SW480 (cell line): ENCODE measurements at places on chromosomes 3 and 15.

DNA sequence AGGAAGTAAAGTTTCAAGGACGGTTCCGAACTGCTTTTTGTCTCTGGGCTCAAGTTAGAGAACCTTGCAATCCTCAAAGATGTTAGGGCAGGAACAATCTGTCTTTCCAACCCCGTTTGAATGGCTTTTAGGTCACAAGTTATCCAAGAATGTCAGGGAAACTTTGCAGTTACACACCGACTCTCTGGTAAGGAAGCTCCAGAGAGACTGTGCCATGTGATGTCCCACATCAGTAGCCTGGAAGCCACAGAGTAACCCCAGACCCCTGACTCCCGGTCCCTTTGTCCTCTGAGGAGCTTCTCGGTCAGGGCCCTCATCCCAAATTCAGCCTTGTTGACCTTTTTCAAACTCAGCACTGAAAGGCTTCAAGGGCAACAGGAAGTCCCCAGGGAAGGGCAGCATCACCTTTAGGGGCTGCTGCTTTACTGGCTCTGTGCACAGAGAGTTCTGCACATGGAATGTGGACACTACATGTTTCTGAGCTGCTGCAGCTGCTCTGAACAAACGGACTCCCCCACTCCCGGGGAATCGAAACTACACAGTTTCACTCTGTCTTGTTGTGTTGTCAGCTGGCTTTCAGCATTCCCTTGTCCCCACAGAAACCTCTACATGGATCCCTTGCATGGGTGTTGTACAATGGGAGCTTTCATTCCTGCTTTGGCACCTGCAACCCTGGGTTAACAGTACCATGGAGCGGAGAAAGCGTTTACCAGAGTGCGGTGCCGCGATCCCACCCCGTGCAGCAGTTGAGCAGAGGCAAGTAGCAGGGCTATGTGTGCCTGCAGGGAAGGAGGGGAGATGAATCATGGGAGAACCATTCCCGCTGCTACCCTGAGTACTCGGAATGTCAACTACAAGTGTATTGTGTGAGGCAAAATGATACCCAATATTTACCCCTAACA, 408.2 kb upstream of the THBS1 start:
- DNase-seq = peak; percentile 79

GRCh38 chr3:23183731-23184130, 19.4 kb upstream of the UBE2E2 start:
- DNase-seq = peak; percentile 58

GRCh38 chr3:150030841-150031240, 60.1 kb upstream of the PFN2 start:
- no peak for DNase-seq

DNA sequence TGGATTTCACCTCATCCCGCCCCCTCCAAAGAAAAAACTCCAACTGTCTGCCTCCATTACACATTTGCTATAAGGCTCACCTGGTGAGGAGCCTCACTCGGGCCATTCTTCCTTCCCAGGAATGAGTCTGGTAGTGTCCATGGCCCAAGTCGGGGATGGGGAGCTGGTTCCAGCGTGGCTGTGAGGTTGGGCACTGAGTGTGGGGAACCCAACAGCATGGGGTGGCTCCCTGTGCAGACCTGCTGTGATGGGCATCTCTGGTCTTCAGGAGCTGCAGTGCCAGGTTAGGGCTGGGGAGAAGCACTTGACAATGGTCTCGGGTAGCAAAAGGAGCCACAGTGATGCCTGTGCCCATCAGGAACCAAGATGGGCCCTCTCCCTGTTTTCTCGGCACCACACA, 39.2 kb downstream of the TMEM158 start:
- DNase-seq = no peak

DNA sequence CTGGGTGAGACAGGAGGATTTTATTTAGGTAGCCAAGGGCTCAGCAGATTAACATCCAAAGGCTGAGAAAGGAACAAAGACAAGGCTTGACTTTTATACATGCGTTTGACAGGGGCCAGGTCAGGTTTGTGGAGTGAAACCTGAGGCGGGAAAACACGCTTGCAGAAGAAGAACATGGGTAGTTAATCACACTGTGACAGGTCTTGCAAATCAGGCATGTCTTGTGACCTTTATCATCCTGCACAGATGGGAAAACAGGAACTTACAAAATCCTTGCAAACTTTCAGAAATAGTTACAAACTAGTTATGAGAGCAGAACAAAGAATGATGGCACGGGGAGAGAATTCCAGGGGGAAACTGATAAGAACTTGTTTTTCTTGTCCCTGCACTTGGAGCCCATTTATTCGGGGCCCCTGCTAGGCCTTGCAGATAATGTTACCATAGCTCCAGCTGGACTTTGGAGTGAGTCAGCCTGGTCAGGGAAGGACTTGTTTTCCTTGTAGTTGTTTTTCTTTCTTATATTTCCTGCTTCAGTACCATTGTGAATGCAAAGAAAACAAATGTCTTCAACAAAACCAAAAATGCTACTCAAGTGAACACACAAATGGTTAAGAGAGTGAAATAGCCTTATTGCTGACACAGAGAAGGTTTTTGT, 965.9 kb upstream of the ROBO1 start:
- no peak for DNase-seq

DNA sequence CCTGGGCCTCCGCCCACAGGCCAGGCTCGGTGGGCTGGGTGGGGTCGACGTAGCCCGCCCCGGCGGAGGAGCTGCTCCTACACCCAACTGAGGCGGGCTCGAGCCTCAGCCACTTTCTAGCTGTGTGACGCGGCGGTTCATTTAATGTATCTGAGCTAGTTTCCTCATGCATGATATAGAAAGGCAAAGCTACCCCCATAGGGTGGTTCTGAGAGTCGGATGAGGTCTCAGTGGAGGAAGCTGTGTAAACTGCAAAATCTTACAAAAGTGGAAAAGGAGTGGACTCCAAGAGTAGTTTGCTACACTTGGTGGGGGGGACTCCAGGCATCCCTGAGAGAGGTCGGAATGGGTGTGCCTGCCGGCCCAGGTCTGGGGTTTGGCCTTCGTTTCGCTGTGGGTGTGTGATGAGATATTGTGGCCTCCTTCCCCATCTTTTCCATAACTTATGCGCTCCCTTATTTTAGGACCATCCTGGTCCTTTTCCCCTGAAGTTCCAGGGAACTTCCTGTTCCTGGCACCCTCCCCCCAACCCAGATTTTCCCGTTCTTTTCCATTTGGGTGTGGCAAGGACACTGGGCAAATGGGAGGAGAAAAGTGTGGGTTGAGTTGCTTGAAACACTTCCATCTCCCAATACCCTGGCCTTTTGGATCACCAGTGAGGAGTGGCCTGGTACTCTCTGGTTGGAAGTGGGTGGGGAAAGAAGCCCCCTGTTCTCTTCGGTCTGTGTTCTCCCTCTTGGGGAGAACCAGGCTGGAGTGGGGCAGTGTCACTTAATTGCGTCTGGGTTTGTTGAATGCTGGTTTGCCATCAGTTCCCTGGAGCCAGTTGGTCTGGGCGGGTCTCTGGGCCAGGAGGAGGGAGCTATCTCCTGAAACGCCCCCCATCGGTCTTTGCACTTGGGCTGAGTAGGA, 1.1 kb downstream of the PDIA5 start:
- DNase-seq = peak; percentile 27

GRCh38 chr3:185264849-185265553, 11.2 kb upstream of the EHHADH start:
- DNase-seq = no peak

DNA sequence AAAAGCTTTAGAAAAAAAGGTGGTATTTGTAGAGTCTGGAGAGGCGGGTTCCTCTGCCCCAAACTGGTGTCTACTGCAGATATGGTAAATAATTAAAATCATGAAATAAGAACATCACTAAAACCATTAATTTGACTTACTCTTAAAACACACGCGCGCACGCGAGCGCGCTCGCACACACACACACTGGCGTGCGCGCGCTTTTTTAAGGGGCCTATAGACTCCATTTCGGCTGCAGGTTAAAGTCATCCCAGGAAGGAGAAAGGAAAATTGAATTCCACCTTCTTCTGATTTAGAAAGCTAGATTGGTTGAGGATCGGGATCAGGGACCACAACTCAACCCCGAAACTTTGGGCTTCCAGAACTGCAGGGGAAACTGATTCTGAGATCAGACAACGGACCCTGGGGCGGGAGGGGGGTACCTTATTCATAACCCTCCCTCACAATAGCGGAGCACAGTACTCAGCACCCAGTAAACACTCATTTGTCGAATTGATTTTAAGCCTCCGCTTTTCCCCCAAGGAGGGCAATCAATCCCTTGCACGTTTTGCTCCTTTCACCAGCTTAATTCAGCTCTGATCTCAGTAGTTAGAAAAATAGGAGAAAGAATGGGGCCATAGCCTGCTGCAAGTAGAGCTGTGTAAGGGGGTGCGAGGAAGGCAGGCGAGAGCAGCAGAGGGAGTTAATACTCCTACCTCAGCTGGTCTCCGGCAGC, 509 bp upstream of the LRRC3B start:
- no peak for DNase-seq

DNA sequence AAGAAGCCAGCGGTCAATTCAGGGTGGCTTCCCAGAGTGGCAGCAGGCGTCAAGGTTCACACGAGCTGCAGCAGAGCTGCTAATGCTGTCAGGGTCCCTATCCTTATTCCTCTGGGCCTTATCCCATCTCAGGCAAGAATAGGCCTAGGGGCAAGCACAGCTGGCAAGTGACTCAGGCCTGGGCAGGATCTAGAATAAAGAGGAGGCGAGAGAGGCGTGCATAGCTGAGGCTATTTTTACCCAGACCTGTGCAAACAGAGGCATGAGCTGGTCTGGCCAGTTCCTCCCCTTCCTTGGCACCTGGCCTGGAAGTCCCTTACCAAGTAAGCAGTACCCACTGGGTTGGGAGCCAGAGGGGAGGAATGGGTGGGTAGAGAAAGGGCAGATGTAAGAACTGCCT, 12.2 kb upstream of the VIPR1 start:
- no peak for DNase-seq

DNA sequence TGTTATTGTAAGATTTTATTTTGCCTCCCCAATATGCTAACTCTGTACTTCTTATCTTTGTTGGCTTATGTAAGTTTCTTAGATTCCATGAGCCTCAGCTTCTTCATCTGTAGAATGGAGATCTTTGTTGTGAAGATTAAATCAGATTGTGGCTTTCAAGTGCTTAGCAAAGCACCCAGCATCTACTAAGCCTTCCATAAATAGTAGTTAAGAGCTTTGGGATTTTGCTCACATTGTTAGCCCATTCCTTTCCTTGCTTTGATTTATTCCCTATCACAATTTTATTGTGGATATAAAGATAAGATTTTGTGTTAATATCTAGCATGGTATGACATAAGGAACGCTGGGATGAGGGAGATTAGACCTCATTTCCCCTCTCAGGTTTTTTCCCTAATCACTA, 501.4 kb downstream of the PYDC2 start:
- DNase-seq = no peak

DNA sequence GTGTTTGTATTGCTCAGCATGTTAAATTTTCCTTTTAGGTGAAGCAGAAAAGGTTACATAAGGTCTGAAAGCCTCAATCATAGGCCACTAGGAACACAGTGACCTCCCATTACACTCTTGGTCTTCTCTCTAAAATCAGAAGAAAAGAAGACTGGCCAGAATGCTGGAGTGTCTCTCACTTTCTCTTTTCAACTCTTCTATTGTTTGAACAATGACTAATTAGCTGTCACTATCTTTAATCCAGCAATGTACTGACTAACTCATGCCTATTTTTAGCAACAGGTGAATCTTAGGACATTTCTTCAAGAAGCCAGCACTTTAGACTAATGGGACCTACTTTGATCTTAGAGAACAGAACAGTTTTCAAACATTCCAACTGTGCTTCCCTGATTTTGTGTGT, 142.8 kb downstream of the TGFBR2 start:
- no peak for DNase-seq

GRCh38 chr3:123156276-123156995, 45.3 kb upstream of the SEC22A start:
- DNase-seq = no peak

GRCh38 chr3:124322966-124323365, 331.0 kb upstream of the ROPN1 start:
- no peak for DNase-seq

GRCh38 chr3:196189566-196190347, 21.4 kb downstream of the ZDHHC19 start:
- no peak for DNase-seq

DNA sequence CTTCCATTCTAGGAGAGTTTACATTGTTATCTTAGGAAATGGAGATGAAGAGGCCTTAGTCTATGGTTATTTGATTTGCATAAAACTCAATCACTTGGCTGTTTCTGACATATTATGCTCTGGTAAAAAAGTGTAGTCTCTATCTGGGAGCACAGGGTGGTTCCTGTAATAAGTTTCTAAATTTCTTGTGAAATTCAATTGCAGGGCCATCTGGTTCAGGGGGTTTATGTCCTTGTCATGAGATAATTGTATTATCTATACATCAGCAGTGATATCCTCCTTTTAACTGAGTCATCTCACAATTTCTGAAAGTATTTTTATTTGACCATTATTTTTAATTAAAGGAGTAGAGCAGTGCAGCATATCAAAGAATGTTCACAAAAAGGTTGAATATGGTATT, 203.3 kb downstream of the MFSD1 start:
- no peak for DNase-seq

DNA sequence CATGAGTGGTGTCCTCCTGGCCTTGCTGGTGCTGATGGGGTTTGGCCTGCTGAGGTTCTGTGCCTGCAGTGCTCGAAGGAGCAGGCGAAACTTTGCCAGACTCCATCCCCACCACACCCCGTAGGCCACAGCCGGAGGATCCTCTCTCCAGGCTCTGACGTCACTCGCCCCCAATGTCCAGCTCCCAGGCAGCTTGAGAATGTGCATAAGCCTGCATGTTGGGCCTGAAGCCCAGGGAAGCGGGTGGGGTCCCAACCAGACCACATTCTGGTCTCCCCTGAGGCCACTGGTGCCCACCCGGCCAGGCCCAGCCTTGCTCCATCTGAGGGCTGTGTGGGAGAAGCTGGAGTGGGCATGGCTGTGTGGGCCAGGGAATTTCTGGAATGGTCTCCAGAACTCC, 109.8 kb downstream of the ASB7 start:
- DNase-seq = no peak

DNA sequence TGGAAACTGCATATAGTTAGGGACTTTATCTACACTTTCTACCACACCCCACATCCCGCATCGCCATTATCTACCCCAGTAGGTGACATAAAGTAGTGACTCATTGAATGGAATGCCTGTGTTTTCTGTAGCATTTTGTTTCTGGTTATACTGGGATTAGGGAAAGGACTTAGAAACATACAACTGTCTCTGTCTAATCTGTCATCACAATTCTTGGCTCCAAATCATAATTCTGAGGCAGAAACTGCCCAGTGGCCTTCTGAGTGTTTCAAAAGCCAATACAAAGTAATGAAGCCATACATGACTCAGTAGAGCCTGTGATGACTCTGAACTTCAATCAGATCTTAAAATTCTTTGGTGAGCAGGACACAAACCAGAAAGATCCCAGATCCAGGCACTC, 115.7 kb upstream of the CHRM5 start:
- peak; percentile 15 for DNase-seq
